ENCODE measurements at places on chromosomes 6 and 20.

GRCh38 chr6:78025502-78025901 is 372.7 kb downstream of the MEI4 start:
- no peak for DNase-seq

DNA sequence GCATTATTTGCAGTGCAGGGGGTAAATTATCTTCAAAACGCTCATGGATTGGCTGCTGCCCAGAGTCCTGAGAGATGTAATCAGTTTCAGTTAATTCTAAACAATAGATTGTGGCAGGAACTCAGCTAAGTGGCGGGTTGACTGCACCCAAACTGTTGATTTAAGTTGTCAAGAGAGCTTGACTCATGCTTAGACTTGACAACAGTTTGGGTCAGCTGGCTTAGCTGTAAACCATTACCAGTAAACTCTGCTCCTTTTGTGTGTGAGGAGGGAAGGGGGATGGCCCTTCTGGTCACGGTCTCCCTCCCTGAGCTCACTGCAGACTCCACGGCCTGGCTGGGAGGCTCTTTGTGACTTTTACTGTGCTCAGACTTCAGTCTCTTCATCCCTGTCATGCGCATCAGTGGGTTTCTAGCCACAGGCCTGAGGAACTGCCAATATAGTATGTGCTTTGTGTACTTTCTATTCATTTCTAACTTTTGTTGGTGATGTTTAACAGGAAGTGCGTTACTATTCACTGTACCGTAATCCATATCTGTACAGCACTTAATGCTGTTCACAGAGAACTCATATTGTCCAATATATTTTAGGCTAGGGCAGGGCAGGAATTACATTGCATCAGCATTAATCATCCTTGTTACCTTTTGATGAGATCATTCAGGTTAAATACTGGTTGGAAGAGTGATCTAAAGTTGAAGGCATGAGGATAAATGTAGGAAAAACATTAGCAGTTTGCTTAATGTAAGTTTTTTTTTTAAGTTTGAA is 488.3 kb downstream of the CDKAL1 start:
- DNase-seq = no peak

DNA sequence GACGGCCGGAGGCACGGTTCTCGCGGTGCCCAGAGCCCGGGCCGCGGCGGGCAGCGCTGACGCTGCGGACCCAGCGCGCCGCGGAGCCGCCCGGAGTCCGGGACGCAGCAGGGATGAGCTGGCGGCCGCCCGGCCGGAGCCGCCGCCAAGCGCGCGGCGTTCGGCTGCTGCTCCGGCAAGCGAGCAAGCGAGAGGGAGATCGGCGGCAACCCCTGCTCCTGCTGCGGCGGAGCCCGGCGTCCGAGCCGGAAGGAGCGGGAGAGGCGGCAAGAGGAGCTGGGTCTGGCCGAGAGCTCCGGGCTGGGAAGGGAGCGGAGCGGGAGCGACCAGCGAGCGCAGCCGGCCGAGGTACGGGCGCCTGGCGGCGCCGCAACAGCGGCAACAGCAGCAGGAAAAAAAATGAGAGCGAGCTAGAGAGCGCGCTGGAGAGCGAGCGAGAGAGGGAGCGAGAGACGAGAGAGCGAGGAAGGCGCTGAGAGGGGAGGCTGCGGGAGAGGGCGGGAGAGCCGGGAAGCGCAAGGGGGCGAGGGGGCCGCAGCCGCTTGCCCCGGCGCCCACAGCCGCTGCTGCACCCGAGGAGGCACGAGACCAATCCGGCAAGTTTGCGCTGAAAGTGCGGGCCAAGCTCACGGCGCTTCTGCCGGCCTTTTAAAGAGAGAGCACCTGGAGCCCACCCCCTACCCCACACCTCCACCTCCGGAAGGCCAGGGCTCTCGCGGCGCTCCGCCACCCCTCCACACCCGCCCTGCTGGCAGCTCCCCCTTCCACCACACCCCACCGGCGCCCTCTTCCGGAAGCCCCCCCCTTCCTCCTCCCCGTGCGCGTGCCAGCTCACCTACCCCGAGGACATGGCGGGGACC is 496 bp downstream of the GRM4 start:
- DNase-seq = peak; percentile 48

- DNase-seq = peak; percentile 16
These were observed 37.8 kb downstream of the DUSP22 start for GRCh38 chr6:329888-330691.

DNA sequence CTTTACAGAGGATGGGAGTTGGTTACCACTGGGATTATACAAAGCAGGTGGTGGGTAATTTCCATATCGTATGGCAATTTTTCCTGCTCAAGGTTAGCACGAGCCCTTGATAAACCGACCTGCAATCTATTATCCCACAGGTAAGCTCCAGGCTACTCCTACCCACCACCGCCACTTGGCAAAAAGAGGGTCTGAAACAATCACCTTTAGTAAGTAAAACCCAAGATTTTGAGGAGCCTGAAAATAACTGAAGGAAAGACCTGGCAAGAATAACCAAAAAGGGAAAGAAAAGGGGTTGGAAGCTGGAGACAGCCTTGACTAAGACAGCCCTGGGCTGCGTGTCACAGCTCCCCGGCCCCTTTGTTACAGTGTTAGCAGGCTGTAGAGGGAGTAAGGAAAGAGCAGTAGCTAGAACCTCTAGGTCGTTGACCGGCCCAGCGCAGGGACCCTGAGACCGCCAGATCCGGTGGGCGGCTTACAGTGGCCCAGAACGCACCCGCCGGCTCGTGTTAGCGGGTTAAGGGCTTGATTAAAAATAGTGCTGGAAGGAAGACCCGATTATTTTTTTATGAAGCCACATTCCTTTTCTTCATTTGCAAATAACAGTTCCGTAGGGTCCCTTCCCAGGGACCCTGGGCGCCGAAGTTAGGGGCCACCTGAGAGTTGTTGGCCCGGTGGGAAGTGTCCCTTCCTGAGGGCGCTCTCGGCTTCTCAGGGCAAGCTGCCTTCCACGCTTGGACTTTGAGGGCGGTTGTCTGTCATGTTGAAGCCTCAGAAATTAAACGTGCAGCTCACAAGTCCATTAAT is 30.5 kb downstream of the TFAP2B start:
- no peak for DNase-seq

DNA sequence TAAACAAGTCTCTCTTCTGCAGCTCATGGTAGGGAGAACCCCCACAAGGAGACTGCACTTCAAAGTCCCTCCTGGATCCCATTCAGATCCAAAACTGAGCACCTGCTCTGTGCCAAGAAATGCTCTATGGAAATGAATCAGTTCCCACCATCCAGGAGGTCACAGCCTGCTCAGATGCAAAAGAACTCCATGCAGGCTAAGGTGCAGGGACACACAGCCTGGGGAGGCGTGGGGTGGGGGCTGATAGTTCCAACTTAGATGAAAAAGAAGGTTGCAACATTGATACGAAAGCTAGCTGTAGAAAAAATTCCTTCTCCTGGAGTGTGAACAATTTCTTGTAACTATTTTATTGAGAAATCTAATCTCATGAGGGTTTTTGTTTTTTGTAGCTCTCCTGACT is 111.0 kb upstream of the TMEM170B start:
- peak; percentile 16 for DNase-seq

DNA sequence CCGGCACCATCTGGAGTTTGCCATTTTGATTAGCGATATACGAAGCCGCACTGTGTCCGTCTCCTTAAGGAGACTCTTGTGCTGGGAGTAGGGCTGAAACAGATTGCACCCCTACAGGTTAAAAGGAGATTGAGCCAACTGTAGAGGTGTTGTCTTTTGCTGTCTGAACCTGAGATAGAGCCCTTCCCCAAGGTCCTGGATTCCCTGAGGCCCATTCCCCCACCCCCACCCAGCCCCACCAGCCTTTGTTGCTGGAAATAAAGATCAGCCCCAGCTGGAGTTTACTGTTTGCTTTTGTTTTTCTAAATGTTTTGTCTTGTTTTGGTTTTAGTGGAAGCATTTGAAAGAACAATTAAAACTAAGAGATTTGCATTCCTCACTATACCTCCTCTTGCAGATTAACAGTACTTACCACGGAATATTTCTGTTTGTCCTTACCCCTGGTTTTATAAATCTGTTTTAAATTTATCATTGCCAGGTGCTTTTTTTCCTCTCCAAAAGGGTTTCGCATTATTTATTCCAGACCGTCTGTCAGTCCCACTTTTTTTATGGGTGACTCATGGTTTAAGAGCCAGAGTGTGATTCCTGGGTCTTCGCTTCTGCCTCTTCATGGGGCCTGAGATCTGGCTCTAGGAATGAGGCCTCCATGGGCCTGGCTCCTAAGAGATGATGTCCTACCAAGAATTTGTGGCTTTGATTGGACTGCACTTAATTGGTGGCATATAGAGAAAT is 169.2 kb downstream of the DTNBP1 start:
- peak; percentile 50 for DNase-seq

DNA sequence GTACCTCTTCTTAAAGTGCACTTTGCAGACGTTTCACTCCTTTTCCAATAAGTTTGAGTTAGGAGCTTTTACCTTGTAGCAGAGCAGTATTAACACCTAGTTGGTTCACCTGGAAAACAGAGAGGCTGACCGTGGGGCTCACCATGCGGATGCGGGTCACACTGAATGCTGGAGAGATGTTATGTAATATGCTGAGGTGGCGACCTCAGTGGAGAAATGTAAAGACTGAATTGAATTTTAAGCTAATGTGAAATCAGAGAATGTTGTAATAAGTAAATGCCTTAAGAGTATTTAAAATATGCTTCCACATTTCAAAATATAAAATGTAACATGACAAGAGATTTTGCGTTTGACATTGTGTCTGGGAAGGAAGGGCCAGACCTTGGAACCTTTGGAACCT is 9.9 kb upstream of the EFCAB8 start:
- DNase-seq = no peak

GRCh38 chr6:152986978-152987377 is 4.1 kb upstream of the FBXO5 start:
- DNase-seq = no peak

GRCh38 chr6:168416531-168416930 is 24.5 kb upstream of the SMOC2 start:
- no peak for DNase-seq

GRCh38 chr20:47370850-47371782 is 14.6 kb upstream of the ZMYND8 start:
- no peak for DNase-seq

- no peak for DNase-seq
These were observed 76.0 kb upstream of the SLCO4A1 start for GRCh38 chr20:62566266-62566665.

DNA sequence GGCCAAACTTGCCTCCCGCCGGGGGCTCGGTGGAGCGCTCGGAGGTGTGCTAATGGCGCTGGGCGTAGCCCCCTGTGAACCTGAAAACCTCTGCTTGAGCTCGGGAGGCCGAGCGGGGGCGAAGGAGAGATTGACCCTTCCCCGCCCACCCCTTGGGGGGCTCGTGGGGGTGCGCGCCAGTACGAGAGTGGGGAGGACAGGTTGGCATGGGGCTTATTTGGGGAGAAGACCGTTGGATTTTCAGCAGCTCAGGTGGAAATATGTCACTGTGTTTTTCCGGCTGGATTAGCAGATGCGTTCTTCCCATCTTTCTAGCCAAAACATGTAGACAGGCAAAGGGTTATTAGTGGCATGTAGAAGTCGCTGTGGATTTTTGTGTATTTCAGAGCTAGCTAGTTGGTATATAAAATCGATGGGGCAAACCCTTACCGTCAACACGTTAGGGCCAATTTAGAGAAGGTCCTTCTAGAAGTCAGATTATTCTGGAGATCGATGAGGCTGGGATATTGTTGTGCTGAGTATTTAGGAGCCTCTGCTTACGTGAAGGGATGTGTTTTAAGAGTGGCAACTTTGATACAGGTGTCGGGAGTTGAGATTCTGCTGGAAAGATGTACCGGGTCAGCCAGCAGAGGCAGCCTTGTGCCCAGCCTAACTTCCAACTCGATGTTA is 525 bp downstream of the NCOA7 start:
- DNase-seq = peak; percentile 47

GRCh38 chr20:56843386-56843785 is 214.3 kb downstream of the TFAP2C start:
- no peak for DNase-seq

GRCh38 chr6:74551896-74552295 is 654.0 kb downstream of the COL12A1 start:
- DNase-seq = peak; percentile 76

DNA sequence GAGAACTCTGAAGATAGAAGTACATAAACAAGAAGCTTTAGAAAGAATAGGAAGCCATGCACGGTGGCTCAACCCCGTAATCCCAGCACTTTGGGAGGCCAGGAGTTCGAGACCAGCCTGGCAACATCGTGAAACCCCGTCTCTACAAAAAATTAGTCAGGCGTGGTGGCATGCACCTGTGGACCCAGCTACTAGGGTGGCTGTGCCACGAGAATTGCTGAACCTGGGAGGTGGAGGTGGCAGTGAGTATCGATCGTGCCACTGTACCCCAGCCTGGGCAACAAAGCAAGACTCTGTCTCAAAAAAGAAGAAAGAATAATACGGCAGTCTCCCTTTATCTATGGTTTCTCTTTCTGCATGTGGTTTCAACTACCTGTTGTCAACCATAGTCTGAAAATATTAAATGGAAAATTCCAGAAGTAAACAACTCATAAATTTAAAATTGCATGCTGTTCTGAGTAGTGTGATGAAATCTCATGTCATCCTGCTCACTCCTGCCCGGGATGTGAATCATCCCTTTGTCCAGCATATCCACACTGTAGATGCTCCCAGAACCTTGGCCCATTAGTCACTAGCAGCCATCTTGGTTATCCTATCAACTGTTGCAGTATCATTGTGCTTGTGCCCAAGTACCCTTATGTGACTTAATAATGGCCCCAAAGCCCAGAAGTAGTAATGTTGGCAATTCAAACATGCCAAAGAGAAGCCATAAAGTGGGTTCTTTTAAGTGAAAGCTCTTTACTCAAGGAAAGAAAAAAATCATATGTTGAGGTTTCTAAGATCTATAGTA is 22.1 kb downstream of the DEK start:
- peak; percentile 88 for DNase-seq

- DNase-seq = no peak
These were observed 85.7 kb upstream of the SOX4 start for GRCh38 chr6:21507811-21508210.

GRCh38 chr20:3670511-3670910 is 7.3 kb upstream of the GFRA4 start:
- DNase-seq = no peak

- peak; percentile 83 for DNase-seq
These were observed 7.2 kb upstream of the LCA5 start for GRCh38 chr6:79544299-79544927.

- DNase-seq = no peak
These were observed 116.6 kb downstream of the FOXC1 start for GRCh38 chr6:1726341-1726768.

DNA sequence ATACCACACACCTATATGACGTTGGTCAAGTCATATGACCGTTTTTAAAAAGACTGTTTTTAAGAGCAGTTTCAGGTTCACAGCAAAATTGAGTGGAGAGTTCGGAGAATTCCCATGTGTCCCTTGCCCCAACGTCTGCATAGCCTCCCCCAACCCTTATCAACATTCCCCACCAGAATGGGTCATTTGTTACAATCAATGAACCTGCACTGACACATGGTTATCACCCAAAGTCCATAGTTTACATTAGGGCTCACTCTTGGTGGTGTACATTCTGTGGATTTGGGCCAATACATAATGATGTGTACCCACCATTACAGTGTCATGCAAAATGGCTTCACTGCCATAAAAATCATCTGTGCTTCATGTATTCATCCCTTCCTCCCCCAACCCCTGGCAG is 52.0 kb downstream of the ZBTB2 start:
- DNase-seq = no peak

Measured in AG10803 (cell line).